ENCODE measurements at places on chromosomes 12 and 14. TPM values are rescaled to one million over a fixed set of nuclear protein-coding genes. Genes with fewer than 3 reads are reported as not detected.

- H3K36me3 ChIP-seq = peaks cover 69% of the 10 kb centered on the region
- peaks cover 14% of the 10 kb centered on the region for H3K4me1 ChIP-seq
- no peak overlapping the region for H3K4me3 ChIP-seq
- no peaks in the 10 kb centered on the region for H3K27me3 ChIP-seq
Measured at GRCh38 chr14:91155626-91156089, 41.8 kb downstream of the DGLUCY start.

DNA sequence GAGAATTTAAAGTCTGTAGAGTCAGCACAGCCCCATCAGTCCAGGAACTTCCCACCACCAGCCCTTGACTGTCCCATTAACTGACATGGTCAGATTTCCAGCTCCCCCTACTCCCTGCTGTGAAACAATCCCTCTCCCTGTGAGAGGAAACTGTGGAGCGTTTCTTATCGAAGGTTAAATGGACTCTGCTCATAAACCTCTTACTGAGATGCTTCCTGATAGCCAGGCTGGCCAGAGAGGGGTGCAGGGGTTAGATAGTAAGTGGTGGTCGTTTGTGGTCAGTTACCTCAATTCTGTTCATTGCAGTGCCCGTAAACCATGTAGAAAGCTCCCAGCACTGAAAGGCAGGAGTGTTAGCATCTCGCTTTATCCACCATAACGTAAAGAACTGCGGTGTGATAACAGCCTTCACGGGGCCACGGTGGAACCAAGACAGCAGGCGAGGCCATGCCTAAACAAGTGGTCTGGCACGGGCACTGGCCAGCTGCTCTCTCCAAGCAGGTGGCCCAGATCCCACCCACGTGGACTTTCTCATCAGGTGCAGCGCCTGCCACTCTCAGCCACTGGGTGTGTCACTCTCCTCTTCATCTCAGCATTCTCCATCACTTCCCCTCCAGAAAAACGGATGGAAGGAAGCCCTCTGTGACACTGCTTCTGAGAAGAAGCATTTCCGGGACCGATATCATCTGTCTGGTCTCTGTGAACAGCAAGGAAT is 102.2 kb downstream of the FBXL14 start:
- no peak overlapping the region for H3K4me3 ChIP-seq
- peaks cover 12% of the 10 kb centered on the region for H3K36me3 ChIP-seq
- H3K27me3 ChIP-seq = no peaks in the 10 kb centered on the region
- H3K4me1 ChIP-seq = peaks cover 15% of the 10 kb centered on the region
- H3K27ac ChIP-seq = no peak overlapping the region

- no peaks in the 10 kb centered on the region for H3K27me3 ChIP-seq
- DNase-seq = no peak
- no peak overlapping the region for H3K4me3 ChIP-seq
- no peaks in the 10 kb centered on the region for H3K36me3 ChIP-seq
- H3K4me1 ChIP-seq = no peaks in the 10 kb centered on the region
Measured at GRCh38 chr14:100539766-100540140, 47.5 kb downstream of the BEGAIN start.

DNA sequence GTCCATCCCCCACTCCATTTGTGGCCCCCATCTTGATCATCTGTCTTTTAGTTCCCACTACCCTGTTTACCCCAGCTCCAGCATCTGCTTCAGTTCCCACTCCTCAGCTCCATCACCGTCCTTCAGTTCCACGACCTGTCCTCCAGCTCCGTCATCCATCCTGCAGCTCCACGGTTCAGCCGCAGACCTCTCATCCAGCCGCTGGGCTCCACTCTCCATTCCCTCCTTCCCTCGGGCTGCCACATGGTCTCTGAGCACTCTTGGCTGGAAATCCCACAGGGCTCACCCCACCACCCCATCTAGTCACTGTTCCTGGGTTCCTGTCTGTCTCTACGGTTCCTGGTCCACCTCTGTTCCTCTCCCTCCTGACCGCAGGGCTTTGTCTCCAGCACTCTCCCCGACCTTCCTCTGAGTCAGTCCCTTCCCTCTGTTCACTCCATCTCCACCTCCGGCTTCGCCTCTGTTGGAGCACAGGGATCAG is 3.3 kb upstream of the P3H3 start:
- peaks cover 31% of the 10 kb centered on the region for H3K4me1 ChIP-seq
- no peak overlapping the region for H3K27ac ChIP-seq
- H3K4me3 ChIP-seq = no peak overlapping the region

- peaks cover 4% of the 10 kb centered on the region for H3K27me3 ChIP-seq
- no peak for DNase-seq
- peak overlapping the region; percentile 90 for H3K4me3 ChIP-seq
- H3K4me1 ChIP-seq = peaks cover 47% of the 10 kb centered on the region
- H3K36me3 ChIP-seq = peaks cover 34% of the 10 kb centered on the region
- no peak overlapping the region for H3K27ac ChIP-seq
Measured at GRCh38 chr12:67649261-67649569, 670 bp downstream of the DYRK2 start.

GRCh38 chr14:32620303-32620702 is 291.2 kb downstream of the AKAP6 start:
- H3K36me3 ChIP-seq = no peaks in the 10 kb centered on the region
- no peak overlapping the region for H3K4me3 ChIP-seq
- no peak overlapping the region for H3K27ac ChIP-seq
- DNase-seq = no peak
- no peaks in the 10 kb centered on the region for H3K27me3 ChIP-seq
- H3K4me1 ChIP-seq = peaks cover 2% of the 10 kb centered on the region

- no peaks in the 10 kb centered on the region for H3K36me3 ChIP-seq
- H3K27me3 ChIP-seq = no peaks in the 10 kb centered on the region
- H3K4me1 ChIP-seq = no peaks in the 10 kb centered on the region
- DNase-seq = no peak
- H3K27ac ChIP-seq = no peak overlapping the region
- no peak overlapping the region for H3K4me3 ChIP-seq
Measured at GRCh38 chr14:38971258-38971921, 131.6 kb downstream of the SEC23A start.

- peaks cover 2% of the 10 kb centered on the region for H3K27me3 ChIP-seq
- H3K27ac ChIP-seq = no peak overlapping the region
- no peaks in the 10 kb centered on the region for H3K36me3 ChIP-seq
- no peak overlapping the region for H3K4me3 ChIP-seq
Measured at GRCh38 chr12:2555487-2556082, 239.2 kb upstream of the FKBP4 start.

Gene TSPAN31
- total RNA-seq = 18.6 TPM

Gene B4GALNT1
- 0.77 TPM for total RNA-seq

Gene CELA1
- not detected for total RNA-seq

Measured in activated CD4-positive, alpha-beta T cell treated with anti-CD3 and anti-CD28 coated beads, Interleukin-2, amount 10 ng/mL, durations not matched to agents 7 days and 5 days (primary cell).